NCI-H1092 treated with DMSO at 0.1 percent for 48 hours (cell line): ENCODE measurements at places on chromosomes 16 and 17.

DNA sequence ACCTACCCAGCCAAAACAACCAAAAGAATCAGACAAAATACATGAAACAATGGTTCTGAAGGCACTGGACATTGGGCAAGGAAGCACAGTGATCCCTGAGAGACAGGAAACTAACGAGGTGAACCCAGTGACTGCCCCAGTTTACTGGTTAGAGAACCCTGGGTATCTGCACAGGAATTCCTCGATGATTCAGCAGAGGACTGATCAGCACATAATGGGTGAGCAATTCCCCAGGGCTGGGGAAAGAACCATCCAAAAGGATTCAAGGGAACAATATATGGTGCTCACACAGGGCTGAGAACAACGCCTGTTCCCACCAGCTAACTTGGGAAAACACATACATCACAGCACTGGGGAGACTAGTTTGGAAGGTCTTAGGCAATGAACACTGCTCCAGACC lies 167.2 kb downstream of the PARN start:
- no peak for DNase-seq

DNA sequence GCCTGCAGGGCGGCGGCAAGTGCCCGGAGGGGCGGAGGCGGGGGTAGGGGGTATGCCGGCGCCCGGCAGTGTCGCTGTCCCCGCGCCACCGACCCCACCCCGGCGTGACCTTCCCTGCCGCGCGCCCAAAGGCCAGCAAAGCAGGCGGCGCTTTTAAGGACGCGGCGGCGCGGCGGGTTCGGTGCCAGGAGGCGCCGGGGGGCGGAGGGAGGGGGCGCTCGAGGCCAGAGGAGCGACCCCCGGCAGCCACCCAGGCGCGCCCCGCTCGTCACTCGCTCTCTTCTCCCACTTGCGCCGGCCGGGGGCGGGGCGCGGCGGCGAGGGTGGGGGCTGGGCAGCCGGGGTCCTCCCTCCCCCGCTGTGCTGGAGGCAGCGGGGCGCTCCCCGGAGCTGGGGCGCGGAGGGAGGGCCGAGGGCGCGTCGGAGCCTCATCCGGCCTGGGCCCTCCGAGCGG lies 8.6 kb upstream of the BAHCC1 start:
- peak; percentile 20 for DNase-seq

GRCh38 chr16:540645-541340 lies 13.3 kb downstream of the CAPN15 start:
- no peak for DNase-seq

- no peak for DNase-seq
Observed at GRCh38 chr17:19645734-19646201, 2.8 kb upstream of the ALDH3A2 start.

- no peak for DNase-seq
Observed at GRCh38 chr17:968812-969730, 10.5 kb downstream of the NXN start.

GRCh38 chr17:78355045-78355641 lies 4.7 kb downstream of the SOCS3 start:
- DNase-seq, result no peak

GRCh38 chr17:47213540-47213939 lies 4.4 kb downstream of the MYL4 start:
- DNase-seq, result no peak

GRCh38 chr17:42832213-42832933 lies 824 bp upstream of the PSME3 start:
- no peak for DNase-seq

DNA sequence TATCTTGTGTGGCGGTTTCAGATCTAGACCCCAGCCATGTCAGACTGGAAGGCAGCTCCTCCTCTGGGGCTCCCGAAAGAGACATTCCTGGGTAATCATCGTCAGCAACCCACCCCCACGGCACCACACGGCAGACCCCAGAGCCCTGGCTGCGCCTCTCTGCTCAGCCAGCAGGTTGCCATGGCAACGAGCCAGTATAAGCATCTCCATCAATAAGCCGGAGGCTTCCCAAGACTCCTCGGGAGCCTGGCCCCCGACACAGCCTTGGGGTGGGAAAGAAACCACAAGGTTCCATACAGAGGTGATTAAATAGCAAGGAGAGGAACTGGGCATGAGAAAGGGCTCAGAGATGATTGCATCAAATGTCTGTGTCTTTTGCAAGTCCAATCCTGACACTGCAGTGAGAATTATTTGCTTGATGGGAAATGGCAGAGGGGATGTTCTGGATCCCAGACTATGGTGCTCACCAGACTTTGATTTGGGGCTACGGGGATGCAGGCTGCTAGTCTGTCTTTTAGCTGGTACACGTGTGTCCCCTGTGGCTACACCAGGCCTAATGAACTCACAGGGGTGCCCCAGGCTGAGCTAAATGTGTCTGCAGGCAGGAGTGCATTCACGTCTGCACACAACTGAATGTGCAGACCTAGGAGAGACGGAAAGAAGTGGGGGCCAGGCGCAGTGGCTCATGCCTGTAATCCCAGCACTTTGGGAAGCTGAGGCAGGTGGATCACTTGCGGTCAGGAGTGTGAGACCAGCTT lies 320.5 kb upstream of the TNRC6C start:
- no peak for DNase-seq

- no peak for DNase-seq
Observed at GRCh38 chr16:28837672-28838557, 8.2 kb downstream of the TUFM start.

DNA sequence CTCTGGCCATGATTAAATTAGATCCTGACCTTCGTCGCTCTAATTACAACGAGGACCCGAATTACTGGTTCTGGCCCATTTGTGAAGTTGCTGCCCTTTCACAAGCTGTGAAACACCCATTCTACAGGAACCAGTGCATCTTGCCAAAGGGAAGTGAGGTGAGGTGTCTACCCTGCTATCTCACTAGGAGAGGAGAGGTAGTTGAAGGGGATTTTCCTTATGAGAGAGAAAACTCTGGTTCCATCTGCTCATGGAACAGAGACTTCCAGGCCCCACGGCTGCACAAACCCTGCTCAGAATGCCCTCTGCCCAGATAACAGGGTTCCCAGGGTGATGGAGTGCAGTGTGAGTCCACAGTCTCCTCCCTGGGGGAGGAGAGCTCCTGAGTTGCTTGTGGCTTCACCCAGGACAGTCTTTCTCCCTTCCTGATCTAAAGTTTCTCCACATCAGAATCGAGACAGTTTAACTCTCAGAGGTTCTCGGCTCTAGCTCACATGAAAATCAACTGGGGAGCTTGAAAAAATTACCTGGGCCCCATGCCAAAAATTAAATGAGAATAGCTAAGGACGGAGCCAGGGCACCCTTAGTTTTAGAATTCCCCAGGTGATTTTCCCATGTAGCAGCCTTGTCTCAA lies 7.8 kb upstream of the SSTR2 start:
- DNase-seq, result peak; percentile 15

GRCh38 chr16:57191056-57191571 lies 5.0 kb downstream of the RSPRY1 start:
- DNase-seq, result no peak

GRCh38 chr17:11690681-11691080 lies 92.4 kb downstream of the DNAH9 start:
- no peak for DNase-seq

DNA sequence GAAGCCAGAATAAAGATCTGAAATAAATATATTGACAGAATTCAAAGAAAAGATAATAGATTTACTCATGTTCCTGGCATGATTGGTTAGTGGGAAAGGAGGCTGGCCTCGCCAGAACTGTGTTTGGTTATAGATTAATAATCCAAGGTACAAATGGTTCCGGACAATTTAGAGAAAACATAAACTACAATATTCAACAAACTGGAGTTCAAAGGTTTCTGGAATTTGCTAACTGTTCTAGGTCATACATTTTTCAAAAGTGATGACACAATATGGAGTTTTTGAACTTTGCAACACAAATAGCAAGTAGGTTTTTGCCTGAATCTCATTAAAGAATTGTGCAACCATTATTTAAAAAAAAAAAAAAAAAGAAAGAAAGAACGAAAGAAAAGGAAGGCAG lies 251.7 kb upstream of the SALL1 start:
- DNase-seq, result no peak

GRCh38 chr17:54662978-54663876 lies 237.4 kb upstream of the TOM1L1 start:
- DNase-seq, result no peak

DNA sequence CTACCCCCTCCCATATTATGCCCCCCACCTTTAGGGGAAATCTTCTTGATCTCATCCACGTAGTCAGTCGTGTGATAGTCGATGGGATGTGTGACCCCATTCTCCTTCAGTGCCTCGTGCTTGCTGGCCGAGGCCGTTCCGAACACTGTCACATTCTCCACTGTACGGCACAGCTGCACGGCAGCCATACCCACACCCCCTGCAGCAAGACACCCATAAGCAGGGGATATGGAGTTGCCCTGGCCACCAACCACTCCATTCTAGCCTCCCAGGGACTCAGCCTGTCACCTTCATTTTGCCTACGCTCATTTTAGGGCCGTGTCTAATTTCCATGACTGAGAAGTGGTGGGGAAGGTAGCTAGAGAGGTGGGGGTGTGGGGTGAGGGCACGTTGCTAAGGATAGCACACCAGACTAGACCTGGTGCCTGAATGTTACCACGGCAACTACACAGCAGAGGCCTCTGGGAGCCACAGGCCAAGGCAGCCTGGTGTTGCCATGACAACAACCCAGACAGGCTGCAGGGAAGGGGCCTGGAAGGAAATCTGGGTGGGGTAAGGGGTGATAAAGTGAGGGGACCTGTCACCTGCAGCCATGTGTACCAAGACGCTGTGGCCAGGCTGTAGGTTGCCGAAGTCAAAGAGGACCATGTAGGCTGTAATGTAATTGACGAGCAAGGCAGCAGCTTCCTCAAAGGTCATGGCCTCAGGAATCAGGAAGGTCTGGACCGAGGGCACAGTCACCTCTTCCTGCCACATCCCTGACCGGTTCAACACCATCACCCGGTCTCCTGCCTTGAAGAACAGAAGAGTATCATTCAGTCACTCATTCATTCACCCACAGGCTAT lies 4.0 kb downstream of the VAT1 start:
- no peak for DNase-seq
